ENCODE measurements at places on chromosomes 4 and X.
A peak's percentile ranks its signal among the peaks of the same experiment; 100 is the strongest.

DNA sequence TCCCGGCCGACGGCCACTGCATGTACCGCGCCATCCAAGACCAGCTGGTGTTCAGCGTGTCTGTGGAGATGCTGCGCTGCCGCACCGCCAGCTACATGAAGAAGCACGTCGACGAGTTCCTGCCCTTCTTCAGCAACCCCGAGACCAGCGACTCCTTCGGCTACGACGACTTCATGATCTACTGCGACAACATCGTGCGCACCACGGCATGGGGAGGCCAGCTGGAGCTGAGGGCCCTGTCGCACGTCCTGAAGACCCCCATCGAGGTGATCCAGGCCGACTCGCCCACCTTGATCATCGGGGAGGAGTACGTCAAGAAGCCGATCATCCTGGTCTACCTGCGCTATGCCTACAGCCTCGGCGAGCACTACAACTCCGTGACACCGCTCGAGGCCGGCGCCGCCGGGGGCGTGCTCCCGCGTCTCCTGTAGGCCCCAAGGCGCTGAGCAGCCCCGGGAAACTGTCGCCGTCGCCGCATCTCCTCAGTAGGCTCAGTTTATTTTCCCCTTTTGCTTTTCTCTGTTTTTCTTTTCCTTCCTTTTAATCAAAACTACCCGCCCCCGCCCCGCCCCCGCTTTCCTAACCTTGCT lies 799 bp downstream of the OTUD6A start:
- no peak for DNase-seq

- no peak for DNase-seq
Measured at GRCh38 chrX:21295246-21295820, 78.9 kb upstream of the CNKSR2 start.

GRCh38 chrX:10619425-10620046 lies 849 bp downstream of the MID1 start:
- DNase-seq, result no peak

DNA sequence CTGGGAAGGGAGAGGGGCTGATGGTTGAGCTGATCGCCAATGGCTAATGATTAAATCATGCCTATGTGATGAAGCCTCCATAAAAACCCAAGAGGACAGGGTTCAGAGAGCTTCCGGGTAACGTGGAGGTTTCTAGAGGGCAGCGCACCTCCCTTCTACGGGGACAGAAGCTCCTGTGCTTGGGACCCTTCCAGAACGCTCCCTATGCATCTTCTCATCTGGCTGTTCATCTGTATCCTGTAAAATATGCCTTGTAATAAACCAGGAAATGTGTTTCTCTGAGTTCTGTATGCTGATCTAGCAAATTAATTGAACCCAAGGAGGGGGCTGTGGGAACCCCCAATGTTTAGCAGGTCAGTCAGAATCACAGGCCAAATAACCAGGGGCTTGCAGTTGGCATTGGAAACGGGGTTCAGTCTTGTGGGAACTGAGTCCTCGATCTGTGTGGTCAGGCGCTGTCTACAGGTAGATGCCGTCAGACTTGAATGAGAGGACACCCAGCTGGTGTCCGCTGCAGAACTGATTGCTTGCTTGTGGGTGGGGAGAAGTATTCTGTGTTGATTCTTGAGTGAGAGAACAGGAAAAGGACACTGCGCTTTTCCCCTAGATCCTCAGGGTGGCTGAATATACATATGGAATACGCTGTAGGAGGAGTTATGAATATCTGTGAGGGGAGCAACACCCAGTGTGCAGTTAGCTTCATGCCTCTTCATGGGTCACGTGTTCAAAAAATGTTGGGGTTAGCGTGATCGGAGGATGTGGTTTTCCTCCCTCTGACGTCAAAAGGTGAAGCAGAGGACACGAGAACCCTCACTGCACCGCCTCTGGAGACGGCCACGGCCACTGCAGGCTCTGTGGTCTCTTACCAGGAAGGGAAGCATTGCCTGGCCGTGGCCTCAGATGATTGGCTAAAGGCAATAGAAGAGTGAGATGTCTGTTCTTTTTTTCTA lies 29.2 kb downstream of the HTT-AS start:
- peak; percentile 66 for DNase-seq

GRCh38 chrX:17638731-17639130 lies 98.6 kb upstream of the SCML1 start:
- DNase-seq, result no peak

GRCh38 chrX:17689971-17690409 lies 47.3 kb upstream of the SCML1 start:
- DNase-seq, result no peak

- no peak for DNase-seq
Measured at GRCh38 chrX:150573702-150574101, 5.3 kb downstream of the MTM1 start.

GRCh38 chrX:153763989-153764755 lies at the start of gene PLXNB3:
Gene PLXNB3 (plus strand): TSS chrX:153764249. CDS start chrX:153765536, 1,287 bp downstream.
- peak; percentile 32 for DNase-seq

DNA sequence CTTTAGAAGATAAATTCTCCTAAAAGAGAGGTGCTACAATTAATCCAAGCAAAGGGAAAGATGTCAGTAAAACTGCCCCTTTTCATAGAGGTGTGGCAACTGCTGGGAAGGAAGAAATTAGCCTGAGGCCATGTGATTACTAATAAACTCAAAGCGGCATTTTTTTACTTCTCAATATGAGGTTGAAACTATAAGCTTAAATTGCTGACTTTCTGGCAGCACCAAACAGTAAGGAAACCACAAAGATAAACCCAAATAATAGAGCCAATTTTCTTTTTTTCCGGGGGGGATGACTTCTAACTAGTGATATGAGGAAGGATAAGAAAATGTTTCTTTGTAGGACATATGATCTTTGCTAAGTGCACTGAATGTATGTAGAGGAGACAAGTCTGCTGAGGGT lies 30.9 kb downstream of the AR start:
- no peak for DNase-seq

GRCh38 chr4:82241534-82241933 lies 132.3 kb downstream of the HNRNPD start:
- DNase-seq, result no peak

DNA sequence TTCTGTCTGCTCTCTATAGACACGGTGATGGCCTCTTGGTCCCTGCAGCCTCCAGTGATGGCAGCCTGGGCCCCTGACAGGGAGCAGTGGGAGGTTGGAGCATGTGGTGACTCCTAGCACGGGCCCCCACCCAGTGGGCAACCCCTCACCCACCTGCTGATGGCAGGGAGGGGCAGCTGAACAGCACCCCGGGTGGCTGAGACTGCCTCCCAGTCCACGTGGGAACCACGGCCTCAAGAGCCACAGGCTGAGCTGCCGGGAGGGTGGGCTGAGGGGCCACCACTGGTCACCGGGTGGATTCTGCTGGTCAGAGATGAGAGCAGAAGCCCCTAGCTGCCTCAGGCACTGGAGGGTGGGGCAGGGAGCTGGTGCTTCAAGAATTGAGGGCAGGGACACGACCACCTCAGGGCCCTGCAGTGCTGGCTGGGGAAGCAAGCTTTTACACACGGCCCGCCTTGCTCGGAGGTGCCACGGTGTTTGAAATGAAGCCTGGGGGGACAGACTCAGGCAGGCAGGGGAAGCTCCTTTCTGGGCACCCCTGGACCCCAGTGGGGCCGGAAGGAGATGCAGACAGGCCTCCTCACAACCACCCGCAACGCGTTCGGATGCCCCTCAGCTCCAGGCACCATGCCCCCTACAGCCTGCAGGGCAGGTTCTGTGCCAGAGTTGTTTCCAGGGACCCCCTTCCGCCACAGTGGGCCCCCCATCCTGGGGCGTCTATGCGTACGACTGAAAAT lies 6.3 kb upstream of the HAUS3 start:
- DNase-seq, result peak; percentile 6

GRCh38 chrX:152641256-152641875 lies 3.7 kb downstream of the GABRQ start:
- DNase-seq, result no peak

DNA sequence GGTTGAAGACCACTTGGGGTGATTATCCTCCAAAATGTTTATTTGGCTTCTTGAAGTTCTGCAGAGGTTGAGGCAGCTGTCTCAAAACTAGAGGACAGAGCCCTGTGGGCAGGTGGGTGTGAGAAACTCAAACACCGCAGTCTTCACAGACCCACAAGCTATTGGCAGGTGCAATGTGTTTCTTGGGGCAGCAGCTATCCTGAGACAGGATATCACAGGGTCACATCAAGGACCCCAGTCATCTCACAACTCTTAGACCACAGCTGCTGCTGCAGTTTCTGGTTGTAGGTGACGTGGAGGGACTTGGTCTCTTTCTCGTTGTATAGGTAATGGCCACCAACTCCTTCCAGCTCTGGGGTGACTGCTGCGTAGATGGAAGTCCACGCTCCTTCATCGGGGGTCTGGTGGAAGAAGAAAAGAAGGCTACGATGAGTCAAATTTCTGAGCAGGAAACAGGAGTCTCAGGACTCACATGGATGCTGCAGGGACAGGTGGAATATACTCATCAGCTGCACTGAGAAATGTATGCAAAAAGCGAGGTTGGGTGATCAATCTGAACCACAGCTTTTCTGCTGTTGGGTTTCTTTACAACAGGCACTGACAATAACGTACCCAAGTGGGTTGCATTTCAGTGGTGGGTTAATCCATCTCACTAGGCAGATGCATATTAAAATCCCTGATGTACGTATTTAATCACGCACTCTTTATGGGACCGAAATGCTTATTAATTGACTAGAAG lies 279.8 kb downstream of the DHRSX start:
- no peak for DNase-seq

DNA sequence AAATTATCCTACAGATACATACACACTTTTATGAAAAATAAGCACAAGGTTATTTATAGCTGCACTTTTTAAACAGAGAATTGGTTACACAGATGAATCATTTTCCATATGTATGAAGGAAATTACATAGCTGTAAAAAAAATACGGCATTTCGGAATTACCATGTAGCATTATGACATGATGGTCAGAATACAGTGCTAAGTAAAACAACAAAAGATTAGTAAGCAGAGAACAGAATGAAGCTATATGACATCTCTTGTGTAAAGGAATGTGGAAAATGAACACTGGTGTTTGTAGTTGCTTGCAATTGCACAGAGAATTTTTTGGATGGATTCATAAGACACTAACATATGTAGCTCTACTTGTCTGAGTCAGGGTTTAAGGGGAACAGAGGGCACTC lies 1222.0 kb upstream of the PRKX start:
- no peak for DNase-seq

DNA sequence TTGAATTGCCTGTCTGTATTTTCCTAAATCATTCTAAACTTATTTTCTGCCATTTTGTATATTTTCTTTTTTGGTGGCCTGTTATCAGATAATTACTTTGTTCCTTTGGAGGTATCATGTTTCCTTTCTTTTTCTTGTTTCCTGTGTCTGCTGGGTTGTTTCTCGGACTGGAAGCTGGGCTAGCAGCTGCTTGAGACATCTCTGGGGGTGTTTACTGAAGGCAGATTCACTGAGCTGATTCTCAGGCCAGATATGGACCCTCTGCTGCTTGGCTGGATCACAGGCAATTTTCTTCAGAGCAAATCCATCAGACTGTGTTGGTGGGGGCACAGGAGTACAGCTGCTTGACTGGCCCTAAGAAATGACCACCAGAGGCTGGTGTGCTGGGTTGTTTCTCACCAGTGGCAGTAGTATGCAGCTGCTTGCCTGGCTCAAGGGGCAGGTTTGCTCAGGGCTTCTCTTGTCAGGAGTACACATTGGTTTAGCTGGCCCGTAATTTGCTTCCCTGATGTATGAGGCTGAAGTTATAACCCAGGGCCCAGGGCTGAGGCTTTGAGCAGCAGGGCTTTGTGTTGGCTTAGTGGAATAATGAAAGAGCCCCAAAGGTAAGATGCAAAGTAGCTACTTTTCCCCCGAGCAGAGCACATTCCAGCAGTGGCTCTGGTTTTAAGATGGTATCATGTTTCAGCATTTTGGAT lies 680.6 kb downstream of the TECRL start:
- no peak for DNase-seq

DNA sequence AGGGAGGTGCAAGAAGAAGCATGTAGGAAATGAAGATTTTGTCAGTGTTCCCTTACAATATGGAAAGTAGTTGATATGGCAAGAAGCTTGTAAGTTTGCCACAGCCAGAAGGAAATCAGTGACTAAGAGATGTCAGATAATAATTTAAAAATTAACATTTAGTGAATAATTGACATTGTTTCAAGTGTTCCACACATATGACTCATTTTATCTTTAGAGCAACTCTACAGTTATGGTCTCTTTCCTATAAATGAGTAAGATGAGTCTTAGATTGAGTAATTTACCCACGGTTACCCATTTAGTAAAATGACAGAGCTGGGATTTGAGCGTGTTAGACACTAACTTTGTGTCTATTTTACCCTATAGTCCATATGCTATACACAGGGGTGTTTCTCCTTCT lies 300.3 kb upstream of the IRS4 start:
- no peak for DNase-seq

All from ascending aorta (tissue), 2 donors.